ENCODE measurements at places on chromosomes 12 and 14. TPM values are rescaled to one million over a fixed set of nuclear protein-coding genes. Genes with fewer than 3 reads are reported as not detected.
A peak's percentile ranks its signal among the peaks of the same experiment; 100 is the strongest.

DNA sequence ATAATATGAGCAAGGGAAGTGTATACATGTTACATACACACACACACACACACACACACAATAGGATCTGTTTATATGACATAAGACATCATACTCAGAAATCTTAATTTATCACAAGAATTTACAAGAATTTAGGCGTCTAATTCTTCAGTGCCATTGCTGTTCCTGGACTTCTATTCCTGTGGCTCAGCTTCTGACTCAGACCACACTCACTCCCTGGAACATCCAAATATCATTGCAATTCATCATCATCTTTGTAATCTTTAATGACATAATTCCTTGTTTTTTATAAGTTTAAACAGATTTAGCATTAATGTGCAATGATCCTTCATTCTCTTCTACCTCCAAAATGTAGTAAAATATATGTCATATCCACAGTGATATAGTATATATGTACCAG is 544.2 kb downstream of the FOXG1 start:
- no peak for DNase-seq

DNA sequence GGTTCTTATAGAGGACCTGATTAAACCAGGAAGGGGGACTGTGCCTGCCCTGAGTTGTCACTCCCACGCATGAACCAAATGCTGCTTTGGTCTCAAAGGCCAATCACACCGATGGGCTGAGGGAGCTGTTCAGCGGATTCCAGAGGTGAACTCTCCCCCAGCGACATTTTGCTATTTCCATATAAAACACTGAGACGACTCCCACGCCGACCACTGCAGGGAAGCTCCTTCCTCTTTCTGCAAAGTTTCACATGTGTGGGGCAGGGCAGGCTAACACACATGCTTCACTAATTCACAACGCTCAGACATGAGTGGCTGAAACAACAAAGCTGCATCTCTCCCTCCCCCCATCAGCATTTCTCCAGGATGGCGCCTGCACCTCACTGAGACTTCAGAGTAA is 37.8 kb upstream of the TMEM132D start:
- no peak for DNase-seq

DNA sequence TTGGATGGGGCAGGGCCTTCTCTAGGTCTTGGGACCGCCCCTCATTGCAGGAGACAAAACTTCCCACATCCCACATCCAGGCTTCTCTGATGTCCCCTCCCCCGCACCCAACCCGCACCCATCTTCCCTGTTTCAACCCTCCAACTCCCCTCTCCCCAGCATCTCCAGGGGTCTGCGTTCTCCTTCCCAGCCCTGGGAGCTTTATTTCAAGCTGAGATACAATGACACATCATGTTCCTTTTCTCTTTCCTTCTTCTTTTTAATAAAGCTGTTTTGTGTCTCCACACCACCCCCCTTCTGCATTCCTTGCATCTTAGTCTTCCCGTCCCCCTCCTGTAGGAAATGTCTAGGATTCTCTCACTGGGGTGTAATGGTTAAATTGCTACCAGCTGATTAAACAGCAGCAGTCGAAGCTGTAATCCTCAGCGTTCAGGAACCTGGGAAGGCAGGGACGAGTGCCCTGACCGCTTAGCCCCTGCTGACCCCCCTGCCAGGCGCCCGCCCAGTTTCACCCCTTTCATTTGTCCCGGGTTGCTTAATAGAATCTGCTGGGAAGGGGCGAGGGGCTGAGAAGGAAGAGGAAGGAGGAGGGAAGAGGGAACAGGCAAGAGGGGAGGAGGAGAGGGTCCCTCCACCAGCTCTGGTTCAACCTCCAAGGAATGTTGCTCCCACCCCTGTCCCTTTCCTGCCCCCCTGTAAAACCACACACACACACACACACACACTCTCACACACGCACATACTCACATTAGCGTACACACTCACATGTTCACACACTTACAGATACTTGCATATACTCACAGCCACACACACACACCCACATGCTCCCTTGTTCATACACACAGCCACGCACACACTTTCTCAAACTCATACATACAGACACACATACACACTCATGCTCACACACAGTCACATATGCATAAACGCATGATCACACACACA is 104.5 kb upstream of the MED13L start:
- DNase-seq: no peak

DNA sequence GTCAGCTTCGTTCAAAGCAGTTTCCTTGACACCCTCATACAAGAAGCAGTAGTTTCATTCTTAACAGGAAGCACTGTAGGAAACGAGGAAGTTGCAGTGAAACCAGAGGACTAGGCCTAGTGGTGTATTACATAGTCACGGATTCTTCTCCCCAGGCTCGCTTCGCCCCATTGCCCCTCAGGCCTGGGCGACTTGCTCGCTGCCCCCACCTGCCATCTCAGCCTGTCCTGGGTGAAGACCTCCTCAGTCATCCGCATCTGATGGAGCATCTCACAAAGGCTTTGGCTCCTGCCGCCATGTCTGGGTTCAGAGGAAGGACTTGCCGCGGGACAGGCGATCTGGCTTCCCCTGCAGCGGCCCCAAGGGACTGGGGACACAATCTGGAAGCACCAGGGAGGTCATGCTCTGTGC is 93.5 kb downstream of the LMNTD1 start:
- DNase-seq: no peak

DNA sequence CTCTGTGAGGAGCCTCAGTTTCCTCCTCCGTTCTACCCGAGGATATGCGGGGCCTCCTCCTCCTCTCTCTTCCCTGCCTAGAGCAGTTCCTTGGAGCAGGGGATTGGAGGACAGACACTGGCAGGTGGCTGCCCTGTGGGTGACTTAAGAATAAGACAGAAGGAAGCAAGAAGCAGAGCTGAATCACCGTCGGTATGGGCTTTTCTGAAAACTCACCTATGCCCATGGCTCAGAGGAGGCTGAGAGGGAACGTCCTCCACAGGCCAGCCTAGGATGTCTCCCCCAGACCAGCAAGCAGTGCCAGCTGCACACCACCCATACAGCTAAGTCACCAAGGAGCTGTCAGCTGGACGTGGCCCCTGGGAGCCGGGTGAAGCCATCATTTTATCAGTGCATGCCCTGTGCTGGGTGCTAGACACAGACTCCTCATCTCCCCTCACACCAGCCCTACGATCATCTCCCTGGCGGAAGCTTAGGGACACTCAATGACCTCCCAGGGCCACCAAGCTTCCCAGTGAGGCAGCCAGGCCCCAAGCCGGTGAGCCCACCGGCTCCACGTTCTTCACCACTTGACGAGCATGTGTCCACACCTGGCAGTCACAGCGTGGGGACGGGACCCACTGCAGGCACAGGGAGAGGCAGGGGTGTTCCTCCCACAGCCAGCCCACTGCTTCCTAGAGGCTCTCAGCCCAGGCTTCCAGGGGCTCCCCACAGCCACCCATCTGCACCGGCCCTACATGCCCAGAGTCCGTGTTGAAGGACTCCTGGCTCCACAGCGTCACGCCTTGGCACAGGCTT is 21.4 kb downstream of the ITPK1 start:
- no peak for DNase-seq

GRCh38 chr14:101410126-101410525 is 151.2 kb upstream of the DIO3 start:
- DNase-seq: no peak

- DNase-seq: no peak
These were observed 1008.4 kb upstream of the ATXN7L3B start for GRCh38 chr12:73529231-73529630.

DNA sequence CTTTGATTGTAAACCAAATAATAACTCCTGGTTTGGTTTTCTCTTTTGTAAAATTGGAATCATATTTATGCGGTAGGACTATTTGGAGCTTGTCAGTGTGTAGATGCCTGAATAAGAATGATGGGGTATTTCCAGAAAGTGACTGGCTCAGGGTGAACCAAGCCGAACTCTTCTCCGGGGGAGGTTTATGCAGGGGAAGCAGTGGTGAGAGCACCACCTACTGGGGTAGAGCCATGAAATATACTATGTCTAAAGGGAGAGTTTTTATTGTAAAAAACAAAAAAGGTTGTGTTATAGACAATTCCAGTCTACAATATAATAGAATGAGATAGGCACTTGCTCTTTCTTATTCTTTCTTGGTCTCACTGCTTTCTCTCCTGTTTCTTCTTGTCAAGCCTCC is 222.9 kb upstream of the SLC16A7 start:
- DNase-seq: no peak

DNA sequence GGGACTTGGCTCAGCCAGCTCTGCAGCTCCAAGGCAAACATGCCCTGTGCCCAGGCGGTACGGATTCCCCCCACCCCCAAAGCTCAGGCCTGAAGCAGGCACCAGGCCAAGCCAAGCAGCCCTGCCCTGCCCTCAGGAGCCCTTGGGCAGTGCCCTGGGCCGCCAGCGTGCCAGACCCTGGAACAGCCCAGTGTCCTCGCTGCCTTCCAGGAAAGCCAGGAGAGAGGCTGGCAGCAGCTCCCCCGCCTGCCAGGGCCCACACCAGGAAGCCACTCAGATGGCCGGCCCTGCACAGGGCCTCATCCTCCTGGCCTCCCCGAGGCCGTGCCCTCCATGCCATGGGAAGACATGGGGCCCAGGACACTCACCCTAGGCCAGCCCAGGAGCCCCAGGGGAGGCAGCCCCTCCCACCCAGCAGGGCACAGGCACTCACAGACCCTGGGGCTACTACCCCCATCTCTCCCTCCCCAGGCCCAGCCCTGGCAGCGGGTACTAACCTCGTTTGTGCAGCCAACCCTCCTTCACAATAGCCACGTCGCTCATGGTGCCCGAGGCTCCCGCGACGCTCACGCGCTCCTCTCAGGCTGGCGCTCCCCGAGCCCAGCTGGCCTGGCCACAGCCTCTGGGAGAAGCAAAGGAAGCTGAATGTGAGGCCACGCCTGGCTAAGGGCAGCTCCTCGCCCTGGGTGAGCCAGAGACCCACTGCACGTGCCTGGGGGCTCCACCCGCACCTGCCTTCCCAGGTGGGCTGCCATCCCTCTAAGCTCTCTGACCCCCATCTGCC is 3.3 kb downstream of the AKT1 start:
- DNase-seq: peak; percentile 94

DNA sequence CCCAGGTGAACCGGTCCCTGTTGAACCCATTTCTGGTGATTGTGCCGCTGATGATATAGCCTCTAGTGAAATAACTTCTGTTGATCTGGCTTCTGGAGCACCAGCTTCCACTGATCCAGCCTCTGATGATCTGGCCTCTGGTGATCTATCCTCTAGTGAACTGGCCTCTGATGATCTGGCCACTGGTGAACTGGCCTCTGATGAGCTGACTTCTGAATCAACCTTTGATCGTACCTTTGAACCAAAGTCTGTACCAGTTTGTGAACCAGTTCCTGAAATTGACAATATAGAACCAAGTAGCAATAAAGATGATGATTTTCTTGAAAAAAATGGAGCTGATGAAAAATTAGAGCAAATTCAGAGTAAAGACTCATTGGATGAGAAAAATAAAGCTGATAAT is 59.1 kb downstream of the ATF7IP start:
- no peak for DNase-seq

- no peak for DNase-seq
These were observed 76.7 kb downstream of the PITPNM2 start for GRCh38 chr12:123073962-123074801.

DNA sequence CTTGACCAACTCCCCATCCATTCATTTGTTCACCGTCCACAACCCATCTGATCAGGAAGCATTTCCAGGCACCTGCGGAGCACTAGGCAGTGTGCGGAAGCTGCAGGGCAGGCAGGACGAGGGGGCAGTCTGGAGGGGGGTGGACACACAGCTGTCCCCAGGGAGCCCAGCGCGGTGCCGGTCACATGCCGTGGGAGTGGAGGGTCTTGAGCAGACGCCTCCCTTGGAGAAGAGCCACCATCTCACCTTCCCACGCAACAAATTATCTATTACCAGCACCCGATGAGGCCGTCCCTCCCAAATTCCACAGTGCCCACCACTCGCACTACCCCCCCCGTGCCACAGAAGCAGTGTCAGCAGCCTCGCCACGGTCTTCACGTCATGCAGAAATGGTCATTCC is 10.8 kb downstream of the DLK1 start:
- DNase-seq: no peak

DNA sequence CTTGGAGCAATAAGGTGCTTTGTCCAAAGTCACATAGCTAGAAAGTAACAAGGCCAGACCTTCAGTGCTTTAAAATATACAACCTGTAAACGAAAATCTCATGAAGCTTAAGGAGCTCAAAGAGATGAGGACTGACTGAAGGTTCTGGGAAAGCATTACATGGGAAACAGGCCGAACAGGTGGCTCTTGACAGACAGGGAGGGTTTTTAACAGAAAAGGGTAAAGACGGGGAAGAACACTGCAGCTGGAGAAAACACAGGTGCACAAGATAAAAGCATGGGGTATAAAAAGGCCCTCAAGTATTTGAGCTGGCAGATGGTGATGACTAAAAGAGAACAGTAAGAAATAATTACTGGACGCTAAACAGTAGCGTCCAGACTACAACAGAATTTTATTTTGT is 257.2 kb downstream of the NELL2 start:
- no peak for DNase-seq

GRCh38 chr12:44294649-44295048 is 458.8 kb downstream of the TMEM117 start:
- DNase-seq: no peak

GRCh38 chr14:41022932-41023331 is 583.7 kb upstream of the LRFN5 start:
- no peak for DNase-seq

GRCh38 chr12:104475271-104475670 is 18.5 kb downstream of the CHST11 start:
- no peak for DNase-seq

- no peak for DNase-seq
These were observed 11.7 kb downstream of the CAMKK2 start for GRCh38 chr12:121284551-121285390.

- DNase-seq: no peak
These were observed 3.4 kb downstream of the HSD17B6 start for GRCh38 chr12:56766535-56766934.

DNA sequence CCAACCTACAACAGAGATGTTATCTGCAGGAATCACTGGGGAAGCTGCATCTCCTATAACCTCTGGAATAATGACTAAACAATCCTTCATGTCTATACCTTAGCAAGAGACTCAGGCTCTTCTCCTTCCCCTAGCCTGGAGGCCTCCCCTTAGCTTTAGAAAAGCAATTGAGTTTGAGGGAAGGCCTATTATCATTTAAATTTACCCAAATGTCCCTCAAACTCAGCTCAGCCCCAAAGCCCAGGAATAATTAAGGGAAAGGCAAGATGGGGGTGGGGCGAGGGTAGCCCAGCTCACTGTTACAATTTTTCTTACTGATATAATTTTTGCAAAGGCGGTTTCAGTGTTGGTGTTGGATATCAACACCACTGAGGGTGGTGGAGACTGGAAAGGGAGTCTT is 151.4 kb upstream of the EEA1 start:
- DNase-seq: no peak

DNA sequence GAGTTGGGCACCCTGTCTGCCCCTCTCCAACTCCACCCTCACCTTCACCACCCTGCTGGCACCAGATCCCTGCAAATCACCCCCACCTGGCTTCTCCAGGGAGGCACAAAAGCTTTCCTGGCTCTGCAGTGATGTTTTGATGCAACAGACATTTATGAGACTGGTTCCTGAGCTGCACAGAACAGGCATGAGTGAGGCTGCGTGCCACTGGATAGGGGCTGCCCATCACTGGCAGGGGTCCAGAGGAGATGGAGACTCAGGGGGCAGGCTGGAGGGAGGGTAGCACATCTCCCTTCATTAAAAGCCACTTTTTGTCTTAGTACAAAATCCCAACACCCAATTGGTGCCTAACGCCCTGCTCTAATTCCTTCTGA is 17.3 kb upstream of the ZDHHC22 start:
- DNase-seq: no peak

OTUB2 gene
- 0.51 TPM for total RNA-seq

IAPP gene
- 449 TPM for total RNA-seq

APOF gene
- total RNA-seq: 0.13 TPM

SPTLC2 gene
- 19.4 TPM for total RNA-seq

TAS2R9 gene
- not detected for total RNA-seq
